ENCODE measurements at places on chromosomes 12 and 14.

DNA sequence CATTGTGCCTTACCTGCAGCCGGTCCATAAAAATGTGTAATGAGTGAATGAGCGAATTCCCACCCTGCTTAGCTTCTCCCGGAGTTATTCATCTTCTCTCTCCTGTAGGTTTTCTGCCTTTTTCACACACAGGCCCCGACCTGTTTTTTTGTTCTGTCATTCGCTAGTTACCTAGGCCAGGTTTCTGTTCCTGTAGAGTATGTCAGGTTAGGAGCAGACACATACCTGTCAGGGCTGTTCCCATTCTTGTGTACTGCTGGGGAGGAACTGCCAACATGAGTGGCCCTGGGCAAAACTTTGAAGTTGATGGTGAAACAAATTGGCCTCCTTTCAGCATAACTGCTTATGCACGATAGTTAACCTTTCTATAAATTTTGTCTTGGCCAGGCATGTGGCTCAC, 140.1 kb downstream of the SYNE2 start:
- DNase-seq: no peak

- no peak for DNase-seq
Observed at GRCh38 chr14:65346895-65347294, 65.6 kb upstream of the FUT8 start.

- no peak for DNase-seq
Observed at GRCh38 chr14:30603402-30603801, 18.7 kb upstream of the SCFD1 start.

- DNase-seq: no peak
Observed at GRCh38 chr14:77615361-77616132, 890 bp downstream of the SPTLC2 start.
